CD8-positive, alpha-beta T cell (primary cell): ENCODE measurements at places on chromosomes 12 and 14. TPM values are rescaled to one million over a fixed set of nuclear protein-coding genes. Genes with fewer than 3 reads are reported as not detected.

DNA sequence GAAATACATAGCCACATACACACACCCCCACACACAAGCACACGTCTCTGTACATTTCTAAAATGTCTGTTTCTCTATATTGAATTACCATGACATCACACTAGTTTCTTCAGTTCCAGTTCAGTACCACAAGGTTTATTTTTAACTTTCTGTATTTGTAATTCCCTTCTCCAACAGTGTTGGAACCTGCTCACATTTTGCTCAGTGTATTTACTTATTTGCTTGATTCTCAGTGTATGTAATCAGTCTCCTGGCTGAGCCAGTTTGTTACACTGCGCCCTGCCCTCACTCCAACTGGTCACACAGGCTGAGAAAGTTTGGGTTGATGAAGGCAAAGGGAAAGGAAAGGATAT lies 67.1 kb downstream of the MON2 start:
- no peak for DNase-seq

DNA sequence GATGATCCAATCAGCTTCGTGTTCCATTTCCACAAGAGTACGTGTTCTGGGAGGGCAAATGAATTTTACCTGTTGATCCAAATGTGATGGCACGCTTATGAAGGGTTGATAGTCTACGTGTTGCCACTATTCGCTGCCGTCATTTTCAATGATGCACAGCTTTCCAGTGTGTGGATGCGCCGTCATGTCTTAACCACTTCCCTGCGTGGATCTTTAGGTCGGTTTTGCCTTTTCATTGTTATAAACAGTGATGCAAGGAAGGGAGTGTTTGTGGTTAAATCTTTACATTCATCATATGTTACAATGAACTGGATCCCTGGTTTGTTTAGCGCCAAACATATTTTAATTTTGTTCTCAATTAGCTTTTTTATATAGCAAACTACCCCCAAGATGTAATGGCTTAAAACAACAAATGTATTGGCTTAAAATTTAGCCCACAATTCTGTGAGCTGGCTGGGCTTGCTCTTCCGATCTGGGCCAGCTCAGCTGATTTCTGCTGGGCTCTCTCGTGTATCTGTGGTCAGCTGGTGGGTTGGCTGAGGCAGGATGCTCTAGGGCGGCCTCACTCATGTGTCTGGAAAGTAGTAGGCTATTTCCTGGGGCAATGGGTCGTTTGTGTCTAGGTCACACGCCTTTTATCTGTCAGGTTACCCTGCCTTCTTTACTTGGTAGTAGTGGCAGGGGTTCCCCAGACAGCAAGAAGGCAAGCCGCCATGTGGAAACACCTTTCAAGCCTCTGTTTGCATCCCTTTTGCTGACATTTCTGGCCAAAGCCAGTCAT lies 176.7 kb downstream of the CRADD start:
- no peak for DNase-seq

DNA sequence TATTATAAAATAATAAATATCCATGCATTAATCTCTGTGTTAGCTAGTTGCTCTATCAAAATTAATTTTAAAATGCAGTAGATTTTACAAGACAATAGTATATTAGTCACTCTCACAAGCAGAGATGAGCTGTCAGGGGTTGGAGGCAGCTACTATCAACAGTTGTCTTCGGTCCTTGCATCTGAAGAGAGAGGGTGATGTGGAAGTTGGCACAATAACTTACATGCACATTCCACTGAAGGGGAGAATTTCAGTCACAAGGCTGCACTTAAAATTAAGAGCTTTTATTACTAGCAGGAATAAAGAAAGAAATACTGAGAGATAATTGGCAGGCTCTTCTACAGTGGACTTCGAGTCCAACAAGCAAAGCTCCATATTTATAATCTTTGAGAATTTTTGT lies 166.9 kb upstream of the DCN start:
- no peak for DNase-seq

DNA sequence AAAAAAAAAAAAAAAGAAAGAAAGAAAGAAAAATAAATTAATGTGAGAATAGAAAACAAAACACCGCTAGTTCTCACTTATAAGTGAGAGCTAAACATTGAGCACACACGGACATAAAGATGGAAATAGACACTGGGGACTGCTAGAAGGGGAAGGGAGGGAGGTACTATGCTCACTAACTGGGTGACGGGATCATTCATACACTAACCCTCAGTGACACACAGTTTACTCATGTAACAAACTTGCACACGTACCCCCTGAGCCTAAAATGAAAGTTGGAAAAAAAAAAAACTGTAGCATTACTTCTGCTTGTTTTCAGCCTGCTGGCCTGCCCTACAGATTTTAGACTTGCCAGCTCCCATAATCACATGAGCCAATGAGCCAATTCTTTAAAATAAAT lies 10.5 kb upstream of the PRMT5 start:
- no peak for DNase-seq

DNA sequence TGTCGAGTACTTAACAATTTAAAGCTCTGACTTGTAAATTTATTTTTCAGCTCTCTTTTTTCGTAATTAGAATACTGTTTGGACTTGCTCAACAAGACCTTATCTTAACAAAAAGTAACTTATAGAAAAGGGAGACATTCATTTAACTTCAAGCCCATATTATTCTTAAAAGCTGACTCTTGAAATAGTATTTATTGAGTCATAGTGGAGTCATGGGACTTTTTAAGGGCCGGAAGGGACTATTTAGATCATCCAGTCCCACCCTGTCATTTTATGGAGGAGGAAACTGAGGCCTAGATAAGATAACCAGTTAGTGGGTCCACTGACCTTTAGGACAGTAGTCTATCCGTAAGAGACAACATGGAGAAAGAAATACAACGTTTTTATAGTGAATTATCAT lies 1.5 kb downstream of the RAP1B start:
- DNase-seq, result no peak

DNA sequence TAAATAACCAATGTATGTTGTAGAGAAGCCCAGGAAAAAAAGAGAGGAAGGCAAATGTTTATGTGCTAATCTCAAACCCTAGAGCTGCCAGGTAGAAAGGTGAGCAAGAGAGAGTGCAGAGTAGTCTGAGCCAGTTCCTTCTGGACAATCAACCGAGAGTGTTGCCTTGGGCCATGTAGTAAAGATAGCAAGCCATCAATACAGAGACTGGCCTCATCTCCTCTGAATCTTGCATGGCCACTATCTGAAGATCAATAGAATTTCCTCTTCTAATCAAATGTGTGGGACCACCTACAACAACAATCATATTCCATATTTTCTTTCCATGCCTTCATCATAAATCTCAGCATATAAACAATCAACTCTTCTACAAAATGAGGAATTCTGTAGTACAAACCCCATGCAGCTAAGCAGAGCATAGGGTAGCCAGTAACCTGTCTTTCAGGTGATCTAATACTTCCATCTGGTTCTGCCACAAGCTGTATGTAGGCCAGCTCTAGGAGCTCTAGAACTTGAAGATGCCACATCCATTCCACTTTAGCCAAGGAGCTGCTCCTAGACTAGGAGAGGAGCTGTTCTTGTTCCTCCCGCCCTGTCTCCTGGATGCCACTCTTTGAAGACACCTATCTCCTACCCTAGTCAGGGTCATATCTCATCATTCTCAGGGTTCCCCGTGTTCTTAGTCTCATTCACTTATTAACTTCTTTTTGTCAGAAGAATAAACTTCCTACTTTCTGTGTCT lies 75.8 kb upstream of the SLC38A4 start:
- no peak for DNase-seq

GRCh38 chr14:73741876-73742519 lies 27.8 kb upstream of the PNMA1 start:
- no peak for DNase-seq

- no peak for DNase-seq
Observed at GRCh38 chr12:1644534-1645438, 15.8 kb downstream of the WNT5B start.

DNA sequence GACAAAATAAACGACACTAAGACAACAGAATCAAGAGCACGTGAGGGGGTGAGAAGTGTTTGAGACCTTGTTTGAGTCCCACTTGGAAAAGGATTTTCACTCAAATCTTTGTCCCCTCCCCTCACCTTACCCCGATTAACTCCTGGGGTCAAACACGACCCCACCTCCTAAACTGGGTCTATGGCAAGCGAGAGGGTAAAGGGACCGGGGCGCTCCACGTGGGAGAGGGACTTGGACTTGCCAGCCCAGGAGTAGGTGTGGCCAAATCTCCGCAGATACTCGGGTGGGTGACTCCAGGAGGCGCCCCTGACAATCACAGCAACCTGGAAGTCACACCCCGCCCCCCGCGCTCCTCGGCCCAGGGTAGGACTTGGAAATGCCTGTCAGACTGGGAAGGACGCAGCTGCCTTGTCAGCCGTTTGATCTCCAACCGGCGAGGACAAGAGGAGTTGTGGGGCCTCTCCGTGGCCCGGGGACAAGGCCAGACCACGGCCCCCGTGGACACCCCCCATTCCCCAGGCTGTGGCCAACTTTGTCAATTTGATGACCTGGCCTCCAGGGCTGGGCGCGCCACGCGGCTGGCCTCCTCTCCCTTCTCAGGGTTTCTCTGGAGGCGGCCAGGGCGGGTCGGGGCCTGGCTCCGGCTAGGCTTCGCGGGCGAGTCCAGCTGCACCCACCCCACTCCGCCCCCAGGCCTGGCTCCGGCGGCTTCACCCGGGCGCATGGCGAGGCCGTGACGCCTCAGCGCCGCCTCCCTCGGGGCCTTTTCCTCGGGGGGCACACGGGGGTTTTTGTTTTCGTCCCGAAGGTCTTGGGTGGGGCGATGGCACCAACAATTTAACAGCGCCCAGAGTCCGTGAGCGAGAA lies 1.1 kb upstream of the BCL11B start:
- peak; percentile 67 for DNase-seq

DNA sequence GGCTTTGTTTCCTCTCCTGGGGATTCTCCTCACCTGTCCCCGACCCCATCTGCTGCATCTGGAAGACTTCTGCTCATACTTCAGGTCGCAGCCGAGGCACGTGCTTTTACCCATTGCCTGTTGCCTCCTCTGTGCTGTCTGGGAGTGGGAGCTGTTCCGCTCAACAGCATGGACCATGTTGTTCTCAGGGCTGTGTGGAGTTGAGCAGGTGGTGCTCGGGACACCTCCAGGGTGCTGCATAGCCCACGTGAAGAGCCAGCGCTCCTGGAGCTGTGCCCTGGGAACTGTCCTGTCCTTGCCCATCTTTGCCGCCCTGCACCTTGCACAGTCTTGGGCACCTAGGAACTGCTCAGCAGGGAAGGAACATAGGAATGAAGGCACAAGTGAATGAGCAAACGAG lies 62.4 kb downstream of the IQSEC3 start:
- no peak for DNase-seq

DNA sequence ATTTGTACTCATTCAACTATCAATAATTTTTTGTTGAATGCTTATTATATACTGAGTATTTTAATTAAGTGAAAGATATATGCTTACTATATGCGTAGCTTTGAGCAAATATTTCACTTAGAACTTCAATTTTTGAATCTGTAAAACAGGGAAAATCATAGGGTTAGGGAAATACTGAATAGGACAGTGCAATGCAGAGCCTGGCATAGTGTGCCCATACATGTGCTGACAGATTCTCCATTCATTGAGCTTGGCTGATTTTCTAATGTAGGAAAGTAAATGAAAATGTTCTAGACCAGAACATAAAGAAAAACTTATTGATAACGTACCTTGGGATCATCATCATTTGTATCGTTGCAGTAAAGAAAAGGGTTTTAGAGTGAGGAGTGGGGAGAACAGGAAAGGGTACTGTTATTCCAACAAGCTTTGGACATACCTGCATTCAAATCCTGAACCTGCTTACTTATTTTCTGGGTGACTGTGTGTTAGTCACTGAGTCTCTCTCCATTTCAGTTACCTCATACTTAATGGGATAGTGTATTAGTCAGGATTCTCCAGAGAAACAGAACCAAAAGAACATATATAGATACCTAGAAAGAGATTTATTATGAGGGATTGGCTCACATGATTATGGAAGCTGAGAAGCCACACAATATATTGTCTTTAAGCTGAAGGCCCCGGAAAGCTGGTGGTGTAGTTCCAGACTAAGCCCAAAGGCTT lies 436.4 kb downstream of the ADAMTS20 start:
- no peak for DNase-seq

Gene KRT72
- 5.8 TPM for total RNA-seq

Gene PAPLN
- not detected for total RNA-seq

Gene SLC7A8
- 3.6 TPM for total RNA-seq

Gene MDGA2
- total RNA-seq, result not detected

Gene MYF5
- total RNA-seq, result not detected

Gene ANKRD33
- total RNA-seq, result not detected
